Omental fat pad (tissue), 4 donors: ENCODE measurements at places on chromosomes 4 and X. TPM values are rescaled to one million over a fixed set of nuclear protein-coding genes. Genes with fewer than 3 reads are reported as not detected.

DNA sequence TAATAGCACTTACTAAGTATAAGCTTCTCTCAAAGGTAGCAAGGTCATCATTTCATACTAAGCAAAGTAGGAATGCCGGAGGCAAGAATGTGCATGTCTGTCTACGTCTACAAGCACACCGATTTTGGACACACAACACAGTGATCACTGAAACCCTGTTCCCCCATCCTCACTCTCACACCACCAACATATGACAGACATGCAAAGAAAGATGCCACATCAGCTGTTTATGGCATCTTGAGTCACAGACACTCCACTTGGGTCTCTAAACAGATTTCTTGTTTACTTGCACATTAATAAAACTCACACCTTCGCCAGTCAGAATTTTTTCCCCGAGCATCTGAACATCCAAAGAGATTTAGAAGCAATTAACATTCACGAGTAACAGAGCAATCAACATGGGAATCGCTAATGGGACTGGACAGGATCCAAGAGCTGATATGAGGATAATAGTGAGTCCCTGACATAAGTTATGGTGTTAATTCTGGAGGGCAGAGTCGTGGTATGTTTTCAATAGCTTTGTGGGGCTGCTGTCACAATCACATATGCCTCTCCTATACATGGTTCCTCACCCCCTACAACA is 324.1 kb downstream of the DHX15 start:
- DNase-seq, result no peak

- DNase-seq, result no peak
Observed at GRCh38 chr4:186159613-186160012, 31.8 kb upstream of the CYP4V2 start.

DNA sequence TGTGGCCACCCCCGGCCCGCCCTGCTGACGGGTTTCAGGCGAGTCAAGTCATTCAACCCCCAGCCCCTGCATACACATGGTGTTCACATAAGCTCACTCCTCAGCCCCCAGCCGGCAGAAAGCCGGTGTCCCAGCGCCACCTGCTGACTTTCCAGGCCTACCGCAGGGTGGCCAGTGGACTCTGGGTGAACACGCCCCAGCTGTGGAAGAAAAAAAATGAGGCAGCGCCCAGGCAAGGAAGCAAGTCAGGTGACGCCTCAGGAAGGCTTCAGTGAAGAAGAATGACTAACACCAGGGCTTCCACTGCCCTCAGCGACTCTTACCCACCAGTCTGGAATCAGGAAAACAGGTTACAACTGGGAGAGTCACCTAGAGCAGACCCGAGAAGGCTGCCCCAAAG is 15.8 kb downstream of the BCAP31 start:
- DNase-seq, result no peak

DNA sequence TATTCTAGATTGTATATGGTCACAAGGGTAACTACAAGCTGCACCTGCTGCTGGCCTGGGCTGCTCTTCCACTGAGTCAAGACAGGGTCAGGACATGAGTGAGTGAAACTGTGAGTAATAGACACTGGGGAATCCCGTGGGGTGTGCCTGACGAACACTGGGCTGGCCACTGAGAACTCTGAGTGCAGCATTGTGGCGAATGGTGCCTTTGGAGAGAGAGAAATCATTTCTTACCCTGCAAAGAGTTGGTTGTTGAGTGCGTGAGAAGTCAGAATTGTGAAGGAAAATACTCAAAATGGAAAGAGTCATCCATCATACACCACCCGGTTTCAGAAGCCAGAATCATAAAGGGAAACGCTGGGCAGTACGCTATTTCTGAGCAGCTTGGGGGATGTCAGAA is 43.1 kb upstream of the LSM6 start:
- DNase-seq, result no peak

DNA sequence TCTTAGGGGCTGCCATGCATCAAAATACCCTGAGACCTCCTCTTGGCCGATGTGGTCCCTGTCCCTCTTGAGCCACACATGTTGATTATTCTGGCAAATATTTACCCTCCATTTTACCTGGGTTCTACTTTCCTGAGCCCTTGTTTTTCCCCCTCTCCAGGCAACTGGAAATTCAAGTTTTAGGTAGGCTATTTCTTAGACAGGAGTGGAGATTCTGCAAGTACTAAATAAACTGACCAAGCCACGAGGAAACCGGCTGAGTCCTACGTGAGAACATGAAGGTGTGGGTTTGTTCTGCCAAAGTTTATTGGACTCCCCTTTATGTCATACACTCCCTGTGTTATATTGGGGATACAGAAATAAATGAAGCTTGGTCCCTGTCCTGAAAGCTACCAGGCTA is 88.1 kb downstream of the RTL5 start:
- no peak for DNase-seq

GRCh38 chrX:68454476-68455150 is 21.3 kb upstream of the OPHN1 start:
- DNase-seq, result no peak

Gene FAT4
- 10.2 TPM for total RNA-seq

- DNase-seq, result no peak
Observed at GRCh38 chr4:187042251-187042650, 318.6 kb upstream of the FAT1 start.

Gene FGF13
- 11.7 TPM for total RNA-seq

DNA sequence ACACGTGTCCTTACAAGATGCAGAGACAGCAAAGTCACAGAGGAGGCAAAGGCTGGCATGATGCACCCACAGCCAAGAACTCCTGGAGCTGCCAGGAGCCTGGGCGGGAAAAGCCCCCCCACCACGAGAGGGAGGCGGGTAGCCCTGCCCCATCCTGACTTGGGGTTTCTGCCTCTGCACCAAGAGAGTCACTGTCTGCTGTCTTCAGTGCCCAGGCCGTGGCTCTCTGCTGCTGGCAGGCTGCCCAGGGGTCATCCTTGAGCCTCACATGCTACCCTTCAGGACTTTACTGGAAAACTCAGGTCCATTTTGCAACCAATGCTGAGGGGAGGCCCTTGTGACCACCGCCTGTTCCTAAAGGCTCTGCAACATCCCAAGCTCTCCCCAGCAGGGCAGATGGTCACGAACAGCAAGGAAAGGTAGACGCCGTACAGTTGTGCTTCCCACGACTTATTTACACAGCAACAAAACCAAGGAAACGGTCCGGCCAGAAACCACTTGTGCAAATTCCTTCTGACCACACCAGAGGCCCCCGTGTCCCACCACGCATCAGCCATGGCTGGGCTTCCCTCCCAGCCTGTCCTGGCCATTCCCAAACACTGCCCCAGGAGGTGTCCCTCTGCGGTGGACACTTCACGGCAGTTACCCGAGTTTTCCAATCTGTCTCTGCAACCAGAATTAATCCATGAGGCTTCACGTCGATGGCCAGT is 56.9 kb downstream of the ACOX3 start:
- DNase-seq, result no peak

Gene CHIC2
- total RNA-seq, result 26.4 TPM

Gene GC
- total RNA-seq, result not detected

DNA sequence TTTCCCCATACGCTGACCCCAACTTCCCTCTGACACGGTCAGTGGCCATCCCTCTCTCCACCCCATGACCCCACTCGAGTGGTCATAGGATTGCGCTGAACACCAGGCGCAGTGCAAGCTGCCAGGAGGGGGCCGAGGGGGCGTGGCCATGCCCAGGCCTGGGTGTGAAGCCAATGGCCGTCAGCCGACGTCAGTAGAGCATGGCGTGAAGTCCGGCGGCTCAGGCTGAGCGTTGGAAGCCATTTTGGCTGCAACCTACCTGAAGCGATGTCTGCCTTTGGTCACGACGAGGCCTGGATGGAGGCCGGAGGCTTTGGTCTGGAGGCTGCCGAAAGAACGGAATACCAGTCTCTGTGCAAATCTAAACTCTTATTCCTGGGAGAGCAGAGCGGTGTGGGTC is at the start of gene RAB41:
Gene RAB41, plus strand, starts transcription at position 222 of the 400 bp plus-strand sequence. Its CDS starts 46 bp downstream, at position 268.
- DNase-seq, result no peak

DNA sequence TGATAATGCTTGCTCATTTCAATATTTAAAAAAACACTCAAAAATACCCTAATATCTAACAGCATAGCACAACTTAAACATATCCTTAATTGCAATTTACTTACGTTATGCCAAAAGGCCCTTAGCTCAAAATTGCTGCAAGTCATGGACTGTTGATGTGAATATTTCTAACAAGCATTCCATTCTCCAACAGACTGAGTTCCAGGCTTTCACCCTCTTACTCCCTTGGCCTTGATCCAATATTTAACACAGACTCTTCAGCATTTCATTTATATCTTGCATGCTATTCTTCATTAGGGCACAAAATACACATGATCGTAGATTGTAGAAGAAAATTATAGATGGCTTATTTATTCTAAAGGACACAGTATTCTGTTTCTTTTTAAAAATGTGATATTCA is 96.5 kb downstream of the RNF150 start:
- no peak for DNase-seq

GRCh38 chrX:56968980-56969379 is 26.4 kb downstream of the SPIN3 start:
- DNase-seq, result no peak

DNA sequence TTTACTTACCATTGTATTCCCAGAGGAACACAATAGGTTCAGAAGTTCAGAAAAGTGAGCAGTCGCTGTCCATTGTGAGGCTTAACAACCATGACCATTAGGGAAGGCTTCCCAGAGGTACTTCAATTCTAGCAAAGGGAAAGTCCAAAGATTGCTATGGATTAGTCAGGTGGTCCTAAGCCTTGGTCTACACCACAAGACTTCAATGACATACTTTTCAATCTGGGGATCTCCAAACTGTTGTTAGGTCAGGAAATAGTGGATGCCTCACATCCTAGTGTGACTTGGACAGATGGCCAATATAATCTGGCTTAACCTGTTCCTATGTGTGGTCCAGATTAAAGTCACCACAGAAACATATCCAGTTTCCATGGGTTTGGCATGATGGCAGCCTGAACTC is 118.0 kb downstream of the SPCS3 start:
- no peak for DNase-seq

DNA sequence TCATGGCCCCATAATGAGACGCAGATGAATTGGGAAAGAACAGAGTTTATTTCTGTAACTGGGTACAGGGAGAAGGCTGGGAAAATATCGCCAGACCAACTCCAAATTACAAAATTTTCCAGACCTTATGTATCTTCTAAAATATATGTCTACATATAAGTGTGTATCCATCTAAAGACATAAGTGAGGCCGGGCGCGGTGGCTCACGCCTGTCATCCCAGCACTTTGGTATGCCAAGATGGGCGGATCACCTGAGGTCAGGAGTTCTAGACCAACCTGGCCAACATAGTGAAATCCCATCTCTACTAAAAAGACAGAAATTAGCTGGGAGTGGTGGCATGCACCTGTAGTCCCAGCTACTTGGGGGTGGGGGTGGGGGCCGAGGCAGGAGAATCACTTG is 11.7 kb upstream of the DHRSX start:
- DNase-seq, result no peak

Gene CXCL5
- total RNA-seq, result not detected

Gene PABPC4L
- 1.3 TPM for total RNA-seq
